ENCODE measurements at places on chromosomes 4 and X.

- no peak for DNase-seq
Observed at GRCh38 chr4:146311238-146311970, 97.1 kb downstream of the REELD1 start.

GRCh38 chr4:13986548-13986947 lies 359.0 kb upstream of the BOD1L1 start:
- DNase-seq: no peak

GRCh38 chr4:32858361-32858760 lies 2138.2 kb downstream of the PCDH7 start:
- no peak for DNase-seq

DNA sequence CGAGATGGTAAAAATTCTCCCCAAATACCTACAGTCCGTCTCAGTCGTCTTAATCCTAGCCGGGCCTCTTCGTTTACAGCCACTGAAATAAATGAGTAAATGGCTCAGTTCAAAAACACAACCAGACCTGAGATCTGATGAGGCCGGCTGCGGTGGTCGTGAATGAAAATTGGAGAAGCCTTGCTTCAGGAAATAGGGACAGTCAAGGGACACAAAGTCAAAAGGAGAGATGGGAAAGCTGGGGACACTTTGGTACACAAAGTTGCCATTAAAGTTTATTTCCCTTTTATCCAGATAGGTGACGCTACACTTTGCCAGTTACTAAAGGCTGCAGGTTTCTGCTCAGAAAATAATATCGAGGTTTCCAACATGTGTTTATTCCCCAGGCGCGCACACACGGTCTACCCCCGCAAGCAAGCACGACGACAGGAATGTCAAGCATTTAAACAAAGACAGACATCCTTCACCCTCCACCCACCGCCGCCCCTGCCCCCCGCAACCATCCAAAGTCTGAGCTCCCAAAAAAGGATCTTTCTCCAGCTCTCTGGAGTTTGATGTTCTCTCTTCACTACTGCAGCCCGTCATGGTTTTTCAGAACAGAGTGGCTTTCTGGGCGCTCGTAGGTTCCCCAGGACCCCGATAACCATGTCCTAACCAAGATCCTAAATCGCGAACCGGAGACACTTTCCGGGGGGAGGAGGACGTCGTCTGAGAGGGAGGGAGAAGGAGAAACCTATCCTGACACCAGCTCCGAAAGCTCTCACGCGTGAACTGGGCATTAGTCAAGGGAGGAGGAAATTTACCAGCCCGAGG lies 1.3 kb upstream of the PCDH7 start:
- peak; percentile 35 for DNase-seq

- no peak for DNase-seq
Observed at GRCh38 chrX:155022585-155022984, at the start of gene F8. Gene F8, minus strand, starts transcription at chrX:155022723. Its CDS starts 171 bp downstream, at chrX:155022552.

DNA sequence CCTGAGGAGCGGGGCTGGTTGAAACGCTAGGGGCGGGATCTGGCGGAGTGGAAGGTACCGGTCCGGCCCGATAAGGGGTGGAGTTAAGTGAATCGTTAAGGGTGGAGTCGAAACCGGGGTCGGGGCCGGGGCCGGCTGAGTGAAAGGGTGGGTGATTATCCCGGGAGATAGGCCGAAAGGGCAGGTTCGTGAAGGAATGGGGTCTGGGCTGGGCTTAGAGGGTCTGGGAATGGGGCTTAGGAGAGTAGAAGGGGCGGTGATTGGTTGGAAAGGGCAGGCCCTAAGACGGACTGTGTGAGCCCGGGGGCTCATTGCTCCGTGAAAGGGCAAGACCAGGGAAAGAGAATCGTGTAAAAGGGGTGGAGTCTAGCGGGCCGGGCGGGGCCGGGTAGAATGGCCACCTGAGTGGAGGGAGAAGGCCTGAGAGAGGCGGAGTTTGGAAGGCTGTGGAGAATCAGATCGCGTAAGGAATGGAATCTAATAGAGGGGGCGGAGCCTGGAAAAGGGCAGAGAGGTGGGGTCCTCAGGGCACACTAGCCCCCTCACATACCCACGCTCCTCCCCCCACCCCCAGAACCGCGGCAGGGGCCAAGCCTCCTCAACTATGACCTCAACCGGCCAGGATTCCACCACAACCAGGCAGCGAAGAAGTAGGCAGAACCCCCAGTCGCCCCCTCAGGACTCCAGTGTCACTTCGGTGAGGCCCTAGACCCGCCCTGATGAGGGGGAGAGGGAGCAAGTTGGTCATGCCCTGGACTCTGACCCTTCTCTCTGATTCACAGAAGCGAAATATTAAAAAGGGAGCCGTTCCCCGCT lies 430 bp downstream of the HDAC6 start:
- DNase-seq: peak; percentile 74

- peak; percentile 42 for DNase-seq
Observed at GRCh38 chr4:152684007-152684406, 4.2 kb upstream of the TMEM154 start.

DNA sequence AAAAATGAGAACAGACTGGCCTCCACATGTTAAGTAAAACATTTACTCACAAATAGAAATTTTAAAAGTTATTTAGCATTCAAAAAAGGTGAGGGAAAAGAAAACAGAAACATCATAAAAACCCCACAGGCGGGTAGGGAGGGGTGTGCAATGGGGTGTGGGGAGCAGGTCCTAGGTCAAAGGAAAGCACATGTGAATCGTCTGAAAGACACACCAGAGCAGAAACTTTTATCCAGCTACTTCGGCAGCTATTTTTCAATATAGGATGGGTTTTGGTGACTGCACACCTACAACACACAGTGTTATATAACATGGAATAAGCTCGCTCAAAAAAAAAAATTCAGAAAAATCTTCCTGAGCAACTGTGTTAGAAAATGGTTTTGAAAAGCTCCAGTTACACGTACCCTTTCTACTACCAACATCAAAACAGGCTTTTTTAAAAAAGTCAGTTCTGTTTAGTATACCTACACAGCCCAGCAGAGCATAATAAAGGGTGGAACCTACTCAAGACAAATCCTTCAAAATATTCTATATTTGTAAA lies 1.6 kb downstream of the OTUD4 start:
- DNase-seq: no peak

DNA sequence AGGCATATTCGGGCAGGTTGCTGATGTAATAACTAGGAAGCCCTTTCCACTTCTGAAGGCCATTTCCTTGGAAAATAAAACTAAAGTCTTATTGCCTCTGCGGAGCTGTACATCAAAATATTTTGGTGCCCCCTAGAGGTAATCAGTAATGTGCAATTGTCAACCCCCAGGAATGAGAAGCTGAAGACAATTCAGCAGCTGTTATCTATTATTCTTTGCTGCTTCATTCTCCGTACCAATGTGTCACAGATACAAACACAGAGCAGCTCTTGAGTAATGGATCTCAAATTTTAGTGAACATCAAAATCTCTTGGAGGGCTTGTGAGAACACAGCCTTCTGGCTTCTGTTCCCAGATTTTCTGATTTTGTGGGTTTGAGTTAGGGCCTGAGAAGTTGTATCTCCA lies 3.5 kb upstream of the SLIT2 start:
- peak; percentile 20 for DNase-seq

Measured in GM13977 (cell line).